ENCODE measurements at places on chromosomes 1 and 21. TPM values are rescaled to one million over a fixed set of nuclear protein-coding genes. Genes with fewer than 3 reads are reported as not detected.
A peak's percentile ranks its signal among the peaks of the same experiment; 100 is the strongest.

GRCh38 chr1:202624088-202624780 is 86.0 kb downstream of the SYT2 start:
- H3K4me3 ChIP-seq, result no peak overlapping the region
- peaks cover 19% of the 10 kb centered on the region for H3K4me1 ChIP-seq
- peaks cover 3% of the 10 kb centered on the region for H3K27me3 ChIP-seq
- H3K27ac ChIP-seq, result no peak overlapping the region

DNA sequence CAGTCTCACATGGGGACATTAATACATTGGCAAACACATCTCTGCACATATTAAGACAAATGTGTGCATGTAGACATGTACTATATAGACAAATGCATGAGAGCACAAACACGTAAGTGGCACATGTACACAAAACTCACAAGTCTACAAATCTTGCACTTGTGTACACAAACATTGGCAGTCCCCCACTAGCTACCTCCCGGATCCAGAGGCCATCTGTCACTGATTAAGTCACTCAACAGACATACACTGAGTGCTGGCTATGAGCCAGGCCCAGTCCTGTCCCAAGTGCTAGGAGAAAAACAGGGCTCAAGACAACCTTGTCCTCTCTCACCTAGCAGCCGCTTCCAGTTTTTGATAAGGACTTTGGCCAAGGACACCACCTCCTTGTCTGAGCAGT is 7.0 kb downstream of the TCEA3 start:
- no peak overlapping the region for H3K27ac ChIP-seq
- H3K36me3 ChIP-seq, result no peaks in the 10 kb centered on the region
- H3K27me3 ChIP-seq, result no peaks in the 10 kb centered on the region
- no peak overlapping the region for H3K4me3 ChIP-seq
- H3K4me1 ChIP-seq, result peaks cover 8% of the 10 kb centered on the region
- no peak for DNase-seq

LRRC8C gene
- total RNA-seq, result 13.6 TPM

DNA sequence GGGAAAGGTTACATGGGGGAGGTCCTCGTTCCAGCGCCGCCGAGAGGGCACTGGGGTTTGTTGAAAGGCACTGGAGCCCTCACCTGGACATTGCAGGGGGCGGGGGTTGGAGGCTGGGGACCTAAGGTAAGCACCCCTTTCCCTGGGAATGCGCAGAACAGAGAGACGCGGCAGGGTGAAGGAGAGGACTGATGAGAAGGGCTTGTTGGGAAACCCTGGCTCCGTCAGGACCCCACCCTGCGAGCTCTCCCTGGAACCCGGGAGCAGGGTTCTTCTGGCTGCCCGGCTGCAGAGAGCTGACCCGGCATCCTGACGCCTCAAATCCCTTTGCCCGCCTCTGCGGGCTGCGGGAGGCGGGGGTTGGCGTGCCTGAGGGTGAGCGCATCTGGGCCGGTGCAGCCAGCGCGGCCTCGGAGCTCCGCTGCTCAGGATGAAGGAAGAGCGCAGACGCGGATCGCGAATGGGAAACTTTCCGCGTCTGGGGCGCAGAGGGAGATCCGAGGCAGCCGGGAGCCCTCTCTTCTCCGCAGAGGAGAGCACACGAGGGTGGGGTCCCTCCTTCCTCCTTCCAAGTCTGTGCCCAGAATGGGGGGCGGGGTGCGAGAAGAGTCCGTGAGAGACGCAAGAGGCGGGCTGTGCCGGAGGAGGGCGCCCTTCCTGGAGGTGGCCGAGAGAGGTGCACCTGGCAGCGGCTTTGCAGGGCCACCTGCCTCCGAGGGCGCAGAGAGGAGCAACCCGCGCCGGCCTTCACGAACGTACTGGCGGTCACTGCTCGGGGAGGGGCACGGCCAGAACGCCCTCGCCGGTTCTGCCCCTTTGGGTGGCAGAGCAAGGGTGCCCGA is 2.4 kb downstream of the IGSF21 start:
- no peaks in the 10 kb centered on the region for H3K36me3 ChIP-seq
- H3K27me3 ChIP-seq, result peaks cover 66% of the 10 kb centered on the region
- DNase-seq, result peak; percentile 47
- peaks cover 12% of the 10 kb centered on the region for H3K4me1 ChIP-seq
- no peak overlapping the region for H3K27ac ChIP-seq

GRCh38 chr21:42747276-42747701 is 93.9 kb downstream of the PDE9A start:
- no peaks in the 10 kb centered on the region for H3K27me3 ChIP-seq
- no peaks in the 10 kb centered on the region for H3K36me3 ChIP-seq
- no peak for DNase-seq

GRCh38 chr1:32126770-32127169 is 18.9 kb downstream of the KPNA6 start:
- H3K36me3 ChIP-seq, result peaks cover 5% of the 10 kb centered on the region
- DNase-seq, result no peak
- peaks cover 49% of the 10 kb centered on the region for H3K4me1 ChIP-seq
- H3K27me3 ChIP-seq, result no peaks in the 10 kb centered on the region
- no peak overlapping the region for H3K4me3 ChIP-seq
- no peak overlapping the region for H3K27ac ChIP-seq

DNA sequence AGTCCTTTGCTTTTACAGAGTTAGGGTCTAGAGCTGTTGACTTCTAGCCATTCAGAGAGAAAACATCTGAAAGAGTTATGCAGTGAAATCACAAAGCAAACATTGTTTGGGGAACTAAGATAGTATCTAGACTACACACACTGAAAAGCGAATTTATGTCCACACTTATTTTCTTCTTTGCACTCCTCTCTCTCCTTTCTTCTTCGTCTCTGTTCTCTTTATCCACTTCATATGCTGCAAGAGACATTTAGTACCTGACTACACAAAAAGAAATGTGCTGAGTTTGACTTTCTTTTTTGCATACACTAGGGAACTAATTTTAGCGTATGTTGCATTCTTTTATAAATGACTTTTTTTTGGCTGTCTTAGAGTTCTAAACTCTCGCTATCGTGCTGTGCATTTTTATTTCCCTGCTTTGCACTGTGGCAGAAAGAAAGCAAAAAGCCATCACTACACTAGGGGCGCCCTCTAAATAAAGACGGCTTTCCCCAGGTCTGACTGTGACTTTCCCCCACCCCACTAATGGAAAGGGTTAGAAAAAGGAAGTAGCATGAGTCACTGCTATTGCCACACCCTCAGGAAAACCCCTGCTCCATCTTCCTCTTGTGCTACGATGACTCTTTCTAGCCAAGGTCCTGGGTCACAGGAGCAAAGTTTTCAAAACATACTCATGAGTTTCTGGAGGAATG is 65.7 kb downstream of the MAP3K7CL start:
- peak overlapping the region; percentile 63 for H3K4me3 ChIP-seq
- H3K27ac ChIP-seq, result peak overlapping the region; percentile 90
- peaks cover 36% of the 10 kb centered on the region for H3K4me1 ChIP-seq
- H3K36me3 ChIP-seq, result peaks cover 10% of the 10 kb centered on the region

HSF2BP gene
- 2.1 TPM for total RNA-seq

TSEN15 gene
- 52.6 TPM for total RNA-seq

SPRR2G gene
- not detected for total RNA-seq

PRAMEF1 gene
- not detected for total RNA-seq

- H3K27me3 ChIP-seq, result peaks cover 3% of the 10 kb centered on the region
- no peak overlapping the region for H3K27ac ChIP-seq
- H3K4me3 ChIP-seq, result no peak overlapping the region
- no peak for DNase-seq
- no peaks in the 10 kb centered on the region for H3K36me3 ChIP-seq
- peaks cover 17% of the 10 kb centered on the region for H3K4me1 ChIP-seq
Observed at GRCh38 chr1:219062161-219062560, 111.5 kb upstream of the LYPLAL1 start.

DNA sequence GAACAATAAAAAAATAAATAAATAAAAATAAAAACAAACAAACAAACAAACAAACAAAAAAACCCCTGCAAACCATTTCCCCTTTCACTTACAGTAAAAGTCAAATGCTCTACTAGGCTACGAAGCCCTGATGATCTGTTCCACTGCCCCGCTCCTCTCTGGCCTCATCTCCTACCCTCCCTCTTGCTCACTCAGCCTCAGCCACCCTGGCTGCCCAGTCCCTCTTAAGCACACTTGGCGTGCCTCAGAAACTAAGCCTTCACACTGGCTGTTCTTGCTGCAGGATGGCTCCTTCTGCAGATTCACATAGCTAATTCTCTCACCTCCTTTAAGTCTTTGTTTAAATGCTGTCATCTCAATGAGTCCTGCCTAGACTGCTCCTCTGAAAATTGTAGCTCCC is 30.8 kb upstream of the UHMK1 start:
- DNase-seq, result no peak
- H3K4me1 ChIP-seq, result no peaks in the 10 kb centered on the region
- H3K4me3 ChIP-seq, result no peak overlapping the region

DNA sequence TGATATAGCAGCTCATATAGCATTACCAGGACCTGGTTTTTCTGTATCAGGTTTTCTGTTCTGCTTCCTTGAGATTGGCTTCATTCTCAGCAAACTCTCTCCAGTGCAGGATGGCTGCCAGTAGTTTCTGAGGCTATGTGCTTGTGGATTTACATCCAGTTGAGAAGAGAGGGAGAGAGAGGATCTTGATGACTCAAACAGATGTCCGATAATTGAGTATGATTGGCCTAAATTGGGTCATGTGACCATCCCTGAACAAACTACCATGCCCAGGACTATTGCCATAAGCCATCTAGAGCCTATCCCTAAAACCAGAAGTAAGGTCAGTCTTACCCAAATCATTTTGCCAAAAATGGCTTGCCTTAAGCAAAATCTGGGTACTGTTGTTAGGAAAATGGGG is 18.1 kb upstream of the PSMA5 start:
- H3K27me3 ChIP-seq, result peaks cover 13% of the 10 kb centered on the region
- H3K36me3 ChIP-seq, result no peaks in the 10 kb centered on the region
- H3K4me3 ChIP-seq, result no peak overlapping the region
- DNase-seq, result no peak
- no peaks in the 10 kb centered on the region for H3K4me1 ChIP-seq

GRCh38 chr1:201004732-201005131 is 18.8 kb downstream of the KIF21B start:
- no peaks in the 10 kb centered on the region for H3K27me3 ChIP-seq
- H3K36me3 ChIP-seq, result peaks cover 24% of the 10 kb centered on the region
- peaks cover 27% of the 10 kb centered on the region for H3K4me1 ChIP-seq
- no peak overlapping the region for H3K27ac ChIP-seq

PRKCZ gene
- 7.0 TPM for total RNA-seq

- no peaks in the 10 kb centered on the region for H3K27me3 ChIP-seq
- H3K4me1 ChIP-seq, result peaks cover 16% of the 10 kb centered on the region
- no peak overlapping the region for H3K4me3 ChIP-seq
- no peaks in the 10 kb centered on the region for H3K36me3 ChIP-seq
- H3K27ac ChIP-seq, result no peak overlapping the region
Observed at GRCh38 chr1:40663324-40664166, 1.9 kb downstream of the RIMS3 start.

FAAH gene
- total RNA-seq, result 4.8 TPM

CCDC181 gene
- total RNA-seq, result not detected

GRCh38 chr1:40313958-40314720 is 2.9 kb downstream of the COL9A2 start:
- no peaks in the 10 kb centered on the region for H3K36me3 ChIP-seq
- DNase-seq, result no peak
- no peak overlapping the region for H3K4me3 ChIP-seq
- H3K27ac ChIP-seq, result peak overlapping the region; percentile 21

DNA sequence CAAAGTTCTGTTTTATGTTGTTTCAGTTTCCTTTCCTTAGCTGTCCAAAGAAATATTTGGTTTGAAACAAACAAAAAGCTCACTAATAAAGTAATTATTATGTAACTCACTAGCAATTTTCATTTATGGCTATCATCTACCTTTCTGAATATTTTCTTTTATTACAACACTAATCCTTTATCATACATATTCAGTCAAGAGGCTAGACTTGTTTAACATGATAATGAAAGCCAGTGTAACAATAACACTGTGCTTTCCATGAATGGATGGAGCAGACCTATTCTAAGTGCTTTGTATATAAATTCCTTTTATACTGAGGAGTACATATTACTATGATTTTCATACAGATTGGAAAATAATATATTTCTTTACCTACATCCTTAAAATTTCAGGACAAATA is 972.8 kb upstream of the ADGRL4 start:
- DNase-seq, result no peak
- no peaks in the 10 kb centered on the region for H3K36me3 ChIP-seq
- no peak overlapping the region for H3K27ac ChIP-seq
- H3K27me3 ChIP-seq, result no peaks in the 10 kb centered on the region

- H3K27me3 ChIP-seq, result no peaks in the 10 kb centered on the region
- DNase-seq, result no peak
- H3K27ac ChIP-seq, result no peak overlapping the region
- no peaks in the 10 kb centered on the region for H3K36me3 ChIP-seq
- no peaks in the 10 kb centered on the region for H3K4me1 ChIP-seq
Observed at GRCh38 chr1:85846706-85847105, 138.5 kb upstream of the ZNHIT6 start.
